ENCODE measurements at places on chromosomes 7 and 10.

GRCh38 chr7:29139796-29140195, 6.5 kb downstream of the CPVL start:
- no peak for DNase-seq

DNA sequence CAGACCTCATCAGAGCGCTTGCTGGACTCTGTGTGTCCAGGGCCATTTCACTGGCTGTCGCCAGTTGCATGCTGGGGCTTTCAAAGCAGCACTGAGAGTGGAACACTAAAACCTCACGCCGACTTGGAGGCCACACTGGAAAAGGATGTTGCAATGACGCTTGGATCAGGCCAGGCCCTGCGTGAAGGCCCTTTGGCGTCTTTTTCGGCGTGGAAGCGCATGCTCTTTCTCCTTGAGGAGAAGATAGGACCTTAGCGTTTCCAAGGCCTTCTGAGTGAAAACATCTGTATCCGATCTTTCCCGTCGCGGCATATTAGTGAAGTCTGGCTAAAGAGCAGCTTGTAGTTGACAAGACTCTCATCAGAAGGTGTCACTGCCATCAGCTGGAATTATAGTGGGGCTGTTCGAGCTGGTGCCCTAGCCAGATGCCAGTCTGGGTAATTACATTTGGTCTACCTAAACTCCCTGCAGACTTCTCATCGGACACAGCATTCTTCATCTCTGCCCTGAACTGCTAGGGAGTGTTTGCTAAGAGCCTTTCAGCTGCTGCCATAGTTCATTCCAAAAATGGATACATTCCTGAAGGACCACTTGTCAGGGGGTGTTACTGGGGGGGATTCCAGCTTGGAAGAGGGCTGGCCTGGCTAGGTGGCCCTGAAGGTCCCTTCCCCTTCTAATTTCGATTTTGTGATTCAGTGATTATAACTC, 167.7 kb upstream of the TCF7L2 start:
- DNase-seq: no peak

DNA sequence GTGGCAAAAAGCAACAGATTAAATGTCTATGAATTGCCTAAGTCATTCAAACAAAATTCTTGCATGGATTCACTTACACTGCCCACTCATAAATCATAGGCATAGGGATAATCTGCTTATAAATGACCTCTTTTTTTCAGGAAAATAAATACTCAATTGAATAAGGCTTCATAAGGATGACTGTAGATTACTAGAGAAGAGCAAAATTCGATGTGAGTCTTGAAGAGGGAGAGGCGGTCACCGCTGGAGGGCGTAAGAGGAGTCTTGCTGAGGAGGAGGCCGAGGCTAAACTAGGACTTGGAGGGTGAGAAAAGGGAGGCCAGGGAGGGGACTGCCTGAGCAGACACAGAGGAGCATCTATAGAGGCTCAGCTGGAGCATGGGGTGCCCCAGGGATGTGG, 135.4 kb upstream of the RSU1 start:
- no peak for DNase-seq

DNA sequence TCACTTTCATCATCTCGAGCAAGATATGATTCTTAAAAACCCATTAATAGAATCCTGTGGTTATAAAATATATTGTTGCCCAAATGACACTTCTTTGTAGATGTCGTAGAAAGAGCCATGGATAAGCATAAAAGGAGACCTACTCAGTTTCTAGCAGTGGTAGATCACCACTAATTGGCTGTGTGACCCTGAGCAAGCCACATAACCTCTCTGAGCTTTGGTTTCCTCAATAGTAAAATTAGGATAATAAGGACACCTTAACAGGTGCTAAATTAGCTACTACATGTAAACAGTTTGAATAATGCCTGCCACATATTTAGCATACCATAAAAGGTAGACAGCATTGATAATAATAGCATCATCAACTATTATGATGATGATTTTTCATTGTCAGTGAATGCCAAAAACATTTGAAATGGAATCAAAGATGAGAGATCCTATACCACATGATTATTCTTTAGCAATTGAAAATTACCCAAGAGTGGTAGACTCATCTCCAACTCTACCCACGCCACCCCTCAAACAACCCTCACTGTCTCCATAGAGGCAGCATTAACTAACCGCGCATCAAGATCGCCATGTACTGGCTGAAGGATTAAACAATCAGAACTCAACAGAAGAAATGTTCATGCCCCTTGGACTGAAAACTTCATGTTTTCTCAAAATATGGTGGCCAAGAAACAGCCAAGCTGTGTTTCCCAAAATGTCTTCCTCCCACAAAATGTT, 45.8 kb downstream of the CHST15 start:
- no peak for DNase-seq

- DNase-seq: no peak
Measured at GRCh38 chr10:123936426-123936825, 44.8 kb upstream of the CPXM2 start.

- no peak for DNase-seq
Measured at GRCh38 chr7:10237306-10237705, 736.4 kb upstream of the PHF14 start.

- DNase-seq: no peak
Measured at GRCh38 chr7:44084701-44085100, 2.4 kb upstream of the POLM start.

- no peak for DNase-seq
Measured at GRCh38 chr7:24540956-24541355, 32.3 kb upstream of the PALS2 start.

DNA sequence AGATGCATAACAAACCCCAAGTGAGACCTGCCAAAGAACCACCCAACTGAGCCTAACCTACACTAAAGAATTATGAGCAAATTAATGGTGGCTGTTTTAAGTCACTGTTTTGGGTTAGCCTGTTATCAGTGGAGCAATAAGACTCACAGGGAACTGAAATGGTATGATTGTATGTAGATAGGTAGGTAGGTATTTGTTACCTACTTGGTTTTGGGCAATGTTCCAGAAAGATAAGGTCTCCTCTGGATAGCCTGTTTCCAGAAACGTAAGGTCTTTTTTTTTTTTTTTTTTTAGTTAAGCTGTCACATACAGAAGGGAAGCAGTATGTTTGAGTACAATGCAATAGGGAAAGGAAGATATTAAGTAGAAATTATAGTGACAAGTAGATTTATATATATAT, 47.6 kb downstream of the PSMC2 start:
- DNase-seq: no peak

DNA sequence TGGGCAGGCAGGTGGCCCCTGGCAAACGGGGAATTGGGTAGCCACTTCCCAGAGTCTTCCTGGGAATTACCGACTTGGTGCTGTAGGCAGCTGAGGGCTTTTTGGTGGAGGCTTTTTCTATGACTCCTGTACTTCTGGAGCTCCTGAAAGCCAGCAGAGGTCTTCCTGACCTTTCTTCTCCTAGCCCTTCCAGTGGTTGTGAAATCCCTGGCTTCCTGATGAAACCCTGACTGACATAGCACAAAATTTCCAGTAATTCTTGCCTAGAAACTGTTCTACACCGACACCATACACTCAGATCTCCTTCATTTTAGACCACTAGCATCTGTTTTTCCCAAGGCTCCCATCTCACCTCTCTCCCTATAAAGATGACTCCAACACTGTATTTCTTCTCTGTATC, 120.2 kb downstream of the STRA8 start:
- DNase-seq: no peak

DNA sequence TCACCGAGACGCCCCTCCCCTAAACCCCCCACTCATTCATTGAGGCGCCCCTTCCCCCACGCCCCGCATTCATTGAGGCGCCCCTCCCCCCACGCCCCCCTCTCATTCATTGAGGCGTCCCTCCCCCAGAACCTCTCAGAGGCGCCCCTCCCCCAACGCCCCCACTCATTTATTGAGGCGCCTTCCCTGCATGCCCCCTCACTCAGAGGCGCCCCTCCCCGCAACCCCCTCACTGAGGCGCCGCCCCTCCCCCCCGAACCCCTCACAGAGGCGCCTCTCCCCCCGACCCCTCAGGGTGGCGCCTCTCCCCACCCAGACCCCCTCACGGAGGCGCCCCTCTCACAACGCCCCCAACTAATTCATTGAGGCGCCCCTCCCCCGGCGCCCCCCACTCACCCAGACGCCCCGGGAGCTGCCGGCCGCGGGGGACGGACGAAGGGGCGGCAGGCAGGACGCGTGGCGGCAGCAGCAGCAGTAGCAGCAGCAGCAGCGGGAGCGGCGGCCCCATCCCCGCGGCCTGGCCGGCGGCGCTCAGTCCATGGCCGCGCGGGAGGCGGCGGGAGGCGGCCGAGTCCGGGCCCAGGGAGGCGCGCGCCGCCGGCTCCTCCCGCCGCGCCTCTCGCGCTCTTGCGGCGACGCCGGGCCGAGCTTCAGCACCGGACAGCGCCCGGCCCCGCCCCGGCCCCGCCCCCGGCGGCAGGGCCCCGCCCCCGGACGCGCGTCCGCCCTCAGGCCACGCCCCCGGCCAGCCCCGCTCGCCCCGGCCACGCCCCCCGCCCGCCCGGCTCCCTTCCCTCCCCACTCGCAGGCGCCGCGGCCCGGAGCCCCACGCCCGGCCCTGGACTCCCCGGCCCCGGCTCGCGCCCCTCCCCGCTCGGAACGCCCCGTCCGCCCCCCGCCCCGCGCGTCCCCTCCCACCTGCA, at the start of gene PTPRN2:
Gene PTPRN2, minus strand, starts transcription at position 662 of the 923 bp plus-strand sequence.
- DNase-seq: no peak

GRCh38 chr7:139127648-139128047, 18.1 kb upstream of the ZC3HAV1 start:
- DNase-seq: no peak

DNA sequence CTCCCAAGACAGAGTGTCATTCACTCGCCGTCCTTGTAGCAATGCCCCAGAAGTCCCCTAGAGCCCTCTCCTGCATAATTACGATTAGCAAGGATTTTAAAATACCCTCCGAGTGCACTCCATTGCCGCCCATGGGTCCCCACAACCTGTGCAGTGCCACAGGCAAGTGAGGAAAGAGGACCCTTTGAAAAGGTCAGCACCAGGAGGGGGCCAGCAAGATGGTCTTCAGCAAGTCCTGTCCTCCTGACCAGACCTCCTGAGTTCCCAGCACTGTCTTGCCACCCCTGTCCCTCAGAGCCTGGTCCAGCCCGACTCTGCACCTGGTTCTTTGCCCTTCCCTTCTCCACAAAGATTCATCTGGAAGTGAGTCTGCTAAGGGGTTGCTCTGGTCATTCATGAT, 32.1 kb downstream of the CLRN3 start:
- no peak for DNase-seq

- no peak for DNase-seq
Measured at GRCh38 chr10:5199398-5199797, 2.8 kb downstream of the AKR1C4 start.

GRCh38 chr10:1335642-1336041, 279.5 kb downstream of the WDR37 start:
- no peak for DNase-seq

GRCh38 chr10:47300429-47300931, 483 bp downstream of the GDF10 start:
- DNase-seq: no peak

GRCh38 chr7:10646194-10646593, 327.5 kb upstream of the PHF14 start:
- no peak for DNase-seq

GRCh38 chr7:78315119-78315518, 516.5 kb downstream of the PHTF2 start:
- DNase-seq: no peak

- DNase-seq: no peak
Measured at GRCh38 chr7:158369290-158369689, 218.3 kb downstream of the PTPRN2 start.

- DNase-seq: no peak
Measured at GRCh38 chr7:99499371-99499720, 735 bp downstream of the ZNF394 start.

DNA sequence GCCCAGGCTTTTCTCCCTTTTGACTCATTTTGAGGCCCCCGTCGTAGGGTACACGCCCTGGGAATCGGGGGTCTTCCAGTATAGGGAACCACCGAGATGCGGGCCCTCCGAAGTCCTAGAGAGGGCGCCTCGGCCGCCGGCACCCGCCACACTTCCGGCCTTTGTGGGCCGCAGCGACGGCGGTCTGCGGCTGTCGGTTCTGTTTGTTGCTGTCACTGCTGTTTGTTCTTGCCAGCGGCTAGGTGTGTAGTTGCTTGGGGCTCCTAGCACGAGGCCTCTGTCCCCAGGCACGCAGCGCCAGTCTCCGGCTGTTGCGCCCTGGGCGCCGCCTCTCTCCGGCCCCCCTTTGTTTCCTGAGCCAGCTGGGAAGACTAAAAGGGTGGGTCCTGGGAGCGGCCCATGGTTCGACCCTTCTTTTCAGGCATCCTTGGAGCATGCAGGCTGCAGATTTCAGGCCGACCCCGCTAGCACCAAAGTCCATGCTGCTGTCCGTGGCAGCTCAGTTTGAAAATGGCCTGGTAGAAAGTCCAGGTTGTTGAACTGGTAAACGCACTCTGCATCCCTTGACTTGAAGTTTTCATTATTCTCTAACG, 17.8 kb upstream of the ZKSCAN1 start:
- peak; percentile 46 for DNase-seq

- no peak for DNase-seq
Measured at GRCh38 chr10:45471059-45471458, 97.0 kb downstream of the ALOX5 start.

DNA sequence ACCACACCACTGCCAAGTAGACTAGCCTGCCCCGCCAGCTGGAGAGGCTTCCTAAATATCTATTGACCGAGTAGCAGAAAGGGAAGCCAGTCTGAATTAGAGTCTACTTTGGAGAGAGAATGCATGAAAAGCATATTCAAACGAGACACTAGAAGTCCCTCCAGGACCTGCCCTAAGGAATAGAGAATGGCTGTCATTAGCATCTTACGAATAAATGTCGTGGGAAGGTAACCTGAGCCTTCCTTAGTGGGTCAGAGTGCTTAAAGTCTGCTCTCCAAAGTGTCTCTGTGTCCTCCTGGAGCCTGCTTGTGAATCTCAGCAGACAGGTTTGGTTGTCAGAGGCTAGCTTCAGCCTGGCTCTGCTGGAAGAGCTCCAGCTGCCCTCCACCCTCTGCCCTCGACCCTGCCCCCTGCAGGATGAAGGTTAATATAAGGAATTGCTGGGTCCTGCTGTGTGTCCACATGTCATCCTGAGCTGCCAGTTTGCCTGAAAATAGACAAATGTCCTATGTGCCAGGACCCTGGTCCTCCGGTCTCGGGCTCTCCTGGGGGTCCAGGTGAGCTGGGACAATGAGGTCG, 33.4 kb downstream of the FAM241B start:
- DNase-seq: no peak

All from CMK (cell line).